ENCODE measurements at places on chromosomes 7 and 10.

DNA sequence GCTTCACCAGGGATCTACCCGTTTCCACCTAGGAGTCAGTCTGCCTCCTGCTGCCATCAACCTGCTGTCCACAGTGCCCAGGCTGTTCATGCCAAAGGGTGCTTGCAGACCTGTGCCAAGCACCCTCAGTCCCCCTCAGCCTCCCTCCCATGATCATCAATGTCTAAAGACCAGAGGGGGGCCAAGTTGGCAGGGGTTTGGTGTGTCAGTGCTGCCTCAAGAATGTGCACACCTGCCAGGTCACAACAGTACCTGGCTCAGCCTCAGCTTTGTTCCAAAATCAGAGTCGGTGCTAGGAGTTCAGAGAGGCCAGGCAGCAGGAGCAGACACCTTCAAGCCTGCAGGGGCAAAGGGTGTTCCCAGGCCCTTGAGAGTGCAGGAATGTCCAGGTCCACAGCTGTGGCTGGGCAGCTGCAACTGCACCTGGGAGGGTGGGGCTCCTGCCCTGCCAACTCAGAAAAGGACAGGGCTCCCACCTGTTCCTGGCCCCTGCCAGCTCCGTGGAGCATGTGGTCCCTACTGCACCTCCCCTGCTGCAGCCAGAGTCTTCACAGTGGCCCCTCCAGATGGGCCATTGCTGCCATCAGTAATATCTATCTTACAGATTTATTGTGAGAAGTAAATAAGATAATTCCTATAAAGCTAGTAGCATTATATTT, 219.5 kb downstream of the POLR1F start:
- DNase-seq = no peak

DNA sequence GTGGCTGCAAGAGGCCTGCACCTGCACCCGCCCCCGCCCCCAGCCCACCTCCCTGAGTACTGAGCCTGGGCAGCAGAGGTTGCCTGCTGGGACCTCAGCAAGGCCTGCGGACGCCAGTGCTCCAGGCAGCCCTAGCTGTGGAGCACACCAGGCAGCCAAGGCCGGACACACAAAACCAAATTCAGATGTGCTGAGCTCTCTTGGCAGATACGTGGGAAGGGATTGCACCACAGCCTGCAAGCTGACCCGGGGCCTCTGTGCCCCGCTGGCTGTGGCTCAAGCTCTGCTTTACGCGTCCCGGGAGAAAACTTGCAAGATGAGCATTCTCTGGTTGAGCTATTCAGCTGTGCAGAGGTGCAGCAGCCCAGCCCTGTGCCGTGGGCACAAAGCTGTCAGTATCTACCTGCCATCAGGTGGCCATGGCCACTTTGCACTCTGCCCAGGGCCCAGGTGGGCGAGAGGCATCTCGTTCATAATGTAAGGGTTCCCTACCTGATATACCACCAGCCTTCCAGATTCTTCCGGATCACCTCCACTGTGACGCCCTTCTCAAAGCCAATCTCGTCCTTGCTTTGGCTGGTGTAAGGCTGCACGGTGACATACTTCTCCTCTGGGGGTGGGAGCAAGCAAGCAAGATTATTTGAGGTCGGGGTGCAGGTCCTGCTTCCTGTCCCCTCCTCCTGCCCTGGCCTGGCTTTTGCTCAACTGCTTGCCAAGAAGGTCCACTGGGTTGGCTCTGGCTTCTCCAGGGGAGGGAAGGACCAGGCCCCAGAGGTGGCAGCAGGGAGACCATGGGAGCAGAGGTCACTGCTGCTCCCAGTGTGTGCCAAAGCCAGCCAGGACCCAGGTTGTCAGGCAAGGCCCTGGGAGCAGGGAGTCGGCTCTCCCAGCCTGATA, 123.4 kb downstream of the NEURL1 start:
- no peak for DNase-seq

DNA sequence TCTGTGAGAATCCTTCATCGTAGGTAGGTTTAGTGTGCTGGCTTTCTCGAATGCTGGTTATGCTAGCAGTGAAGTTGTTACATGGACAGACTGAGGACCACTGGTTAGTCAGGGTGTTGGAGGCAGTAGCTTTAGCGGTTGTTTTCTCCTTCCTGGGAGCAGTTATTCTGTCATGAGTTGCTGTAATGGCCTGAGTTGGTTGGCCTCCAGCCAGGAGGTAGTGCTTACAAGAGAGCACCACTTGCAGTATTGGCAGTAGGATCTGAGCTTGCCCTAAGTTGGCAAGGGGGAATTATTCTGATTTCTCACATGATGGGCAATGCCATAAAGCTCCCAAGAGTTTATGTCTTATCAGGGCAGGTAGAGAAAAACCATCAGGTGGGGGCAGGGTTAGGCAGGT, 58.0 kb downstream of the IPMK start:
- DNase-seq = no peak

DNA sequence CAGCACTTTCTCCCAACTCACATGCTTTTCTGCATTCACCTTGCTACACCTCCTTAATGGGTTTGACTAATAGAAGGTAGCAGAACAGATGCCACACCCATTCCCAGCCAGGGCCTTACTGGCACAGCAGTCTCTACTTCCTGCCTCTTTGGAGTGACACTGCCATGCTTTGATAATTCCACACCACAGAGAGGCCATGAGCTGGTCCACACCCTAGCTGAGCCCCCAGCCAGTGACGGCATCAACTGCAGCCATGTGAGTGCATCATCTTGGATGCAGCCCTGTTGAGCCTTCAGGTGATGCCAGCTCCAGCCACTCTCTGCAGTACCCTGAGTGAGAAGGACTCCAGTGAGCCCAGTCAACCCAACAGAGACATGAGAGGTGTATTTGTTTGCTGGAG, 27.5 kb upstream of the EZH2 start:
- no peak for DNase-seq

- no peak for DNase-seq
Observed at GRCh38 chr7:16071246-16071857, 350.0 kb downstream of the CRPPA start.

DNA sequence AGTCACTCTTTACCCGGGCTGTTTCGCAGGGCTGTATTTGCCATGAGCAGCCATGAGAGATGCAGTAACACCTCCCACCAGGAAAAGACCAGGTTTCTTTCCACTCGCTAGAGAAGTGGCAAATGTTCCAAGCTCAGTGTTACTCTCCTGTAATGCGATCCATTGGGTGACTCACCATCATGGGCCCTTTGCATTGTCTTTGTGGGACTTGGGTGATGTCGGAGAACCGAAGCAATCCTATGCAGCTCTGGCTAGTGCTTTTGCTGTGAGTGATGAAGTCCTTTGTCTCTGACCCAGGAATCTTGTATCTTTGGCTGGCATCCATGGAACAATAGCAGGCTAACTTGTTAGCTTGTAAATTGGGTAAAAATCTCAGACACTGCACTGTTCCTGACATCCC, 40.0 kb downstream of the GHRHR start:
- DNase-seq = no peak

- peak; percentile 97 for DNase-seq
Observed at GRCh38 chr10:129033790-129034272, 433.2 kb upstream of the MGMT start.

DNA sequence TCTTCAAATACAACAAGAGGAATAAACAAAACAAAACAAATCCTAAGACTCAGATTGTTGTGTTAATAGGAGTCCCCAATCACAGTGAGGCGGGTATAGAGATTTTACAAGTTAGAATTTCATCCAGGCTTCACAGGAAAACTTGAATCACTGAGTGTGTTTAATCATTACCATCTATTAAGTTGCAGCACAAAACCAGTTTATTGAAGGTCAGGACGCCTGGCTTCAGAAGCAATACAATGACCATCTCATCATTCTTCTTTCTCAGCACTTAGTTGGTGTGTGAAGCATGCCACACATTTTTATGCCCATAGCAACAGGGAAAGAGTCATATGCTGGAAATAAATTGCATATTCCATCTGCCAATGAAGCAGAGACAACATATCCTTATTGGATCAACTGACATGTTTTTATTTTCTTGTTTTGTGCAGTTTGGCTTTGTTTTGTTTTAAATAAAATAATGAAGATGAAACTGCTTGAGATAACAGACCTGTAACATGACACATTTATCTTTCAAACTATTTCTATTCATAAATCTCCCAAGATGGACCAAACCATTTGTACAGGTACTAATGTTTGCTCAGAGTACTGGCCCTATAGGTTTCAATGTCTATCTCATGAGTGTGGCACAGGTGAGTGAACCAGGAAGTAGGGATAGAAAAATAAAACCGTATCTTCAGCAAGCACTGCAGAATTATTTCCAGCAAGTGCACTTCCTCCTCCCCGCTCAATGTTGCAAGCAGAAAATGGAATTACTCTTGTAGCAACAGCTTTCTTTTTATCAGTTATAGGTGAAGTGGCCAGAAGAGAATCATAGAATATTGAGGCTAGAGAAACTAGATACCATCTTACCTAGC, 40.4 kb downstream of the TAC1 start:
- no peak for DNase-seq

DNA sequence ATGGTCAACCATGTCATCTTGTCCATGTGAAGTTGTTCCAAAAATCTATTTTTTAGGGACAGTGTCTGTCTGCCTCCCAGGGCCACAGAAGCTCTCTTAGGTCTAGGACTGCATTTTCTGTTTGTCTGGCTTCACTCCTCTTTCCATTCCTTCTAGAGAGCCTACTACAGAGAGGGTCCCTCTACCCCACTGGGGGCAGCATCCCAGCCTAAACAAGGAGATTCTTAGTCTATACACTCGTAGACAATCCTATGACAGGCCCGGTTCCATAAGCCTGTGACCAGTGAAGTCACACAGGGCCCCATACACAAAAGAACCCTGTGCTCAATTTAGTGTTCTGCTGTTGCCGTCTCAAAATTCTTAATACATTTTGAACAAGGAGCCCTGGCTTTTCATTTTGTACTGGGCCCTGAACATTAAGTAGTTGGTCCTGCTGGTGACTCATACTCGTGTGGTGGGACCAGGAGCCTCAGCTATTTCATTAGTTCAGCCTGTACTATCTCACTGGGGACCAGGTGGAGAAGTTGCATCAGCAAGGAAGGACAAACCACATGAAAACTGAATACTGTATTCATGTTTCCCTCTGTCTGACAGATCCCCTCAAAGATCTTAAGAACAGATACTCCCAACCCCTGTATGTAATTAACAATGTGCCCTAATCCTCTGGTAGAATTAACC, 23.5 kb upstream of the FAM180A start:
- no peak for DNase-seq

- no peak for DNase-seq
Observed at GRCh38 chr7:463817-464453, 55.7 kb downstream of the PDGFA start.

- no peak for DNase-seq
Observed at GRCh38 chr10:22536620-22537019, 177.8 kb downstream of the PIP4K2A start.

All from hematopoietic multipotent progenitor cell (in vitro differentiated cells).